Smooth muscle cell of the coronary artery (primary cell): ENCODE measurements at places on chromosomes 5 and 9. TPM values are rescaled to one million over a fixed set of nuclear protein-coding genes. Genes with fewer than 3 reads are reported as not detected.

NKD2 gene
- 0.70 and 12.5 TPM in 2 replicates for total RNA-seq

MYOT gene
- not detected in 2 replicates for total RNA-seq

GAS1 gene
- 0.15 and 57.4 TPM in 2 replicates for total RNA-seq

SV2C gene
- not detected in 2 replicates for total RNA-seq

DAPK1 gene
- 26.4 and 43.5 TPM in 2 replicates for total RNA-seq
